ENCODE measurements at places on chromosomes 2 and 18. TPM values are rescaled to one million over a fixed set of nuclear protein-coding genes. Genes with fewer than 3 reads are reported as not detected.

DNA sequence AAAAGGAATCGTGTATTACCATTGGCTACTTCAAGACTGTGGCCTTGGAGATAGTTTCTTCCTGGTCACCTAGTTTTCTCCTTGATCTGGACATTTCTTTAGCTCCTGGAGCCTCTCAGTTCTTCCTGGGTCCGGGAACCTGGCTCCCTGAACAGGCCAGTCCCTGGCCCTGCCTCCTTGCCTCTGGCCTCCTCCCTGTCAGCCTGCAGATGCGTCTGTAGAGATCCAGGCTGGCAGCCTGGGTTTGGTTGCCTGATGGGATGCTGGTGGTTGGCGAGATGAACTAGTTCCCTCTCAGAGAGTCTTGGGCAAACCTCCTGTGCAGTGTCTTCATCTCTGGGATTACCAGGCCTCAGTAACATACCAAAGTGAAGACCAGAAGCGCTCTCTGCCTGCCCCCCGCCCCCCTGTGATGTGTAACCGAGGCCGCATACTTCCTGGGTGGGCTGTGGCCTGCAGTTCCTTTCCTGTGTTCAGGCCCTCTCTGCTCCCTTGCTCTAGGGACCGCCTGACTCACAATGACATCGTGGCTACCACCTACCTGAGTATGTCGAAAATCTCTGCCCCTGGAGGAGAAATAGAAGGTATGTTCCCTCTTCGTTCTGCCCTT, 85.4 kb downstream of the DYSF start:
- no peak for DNase-seq

DNA sequence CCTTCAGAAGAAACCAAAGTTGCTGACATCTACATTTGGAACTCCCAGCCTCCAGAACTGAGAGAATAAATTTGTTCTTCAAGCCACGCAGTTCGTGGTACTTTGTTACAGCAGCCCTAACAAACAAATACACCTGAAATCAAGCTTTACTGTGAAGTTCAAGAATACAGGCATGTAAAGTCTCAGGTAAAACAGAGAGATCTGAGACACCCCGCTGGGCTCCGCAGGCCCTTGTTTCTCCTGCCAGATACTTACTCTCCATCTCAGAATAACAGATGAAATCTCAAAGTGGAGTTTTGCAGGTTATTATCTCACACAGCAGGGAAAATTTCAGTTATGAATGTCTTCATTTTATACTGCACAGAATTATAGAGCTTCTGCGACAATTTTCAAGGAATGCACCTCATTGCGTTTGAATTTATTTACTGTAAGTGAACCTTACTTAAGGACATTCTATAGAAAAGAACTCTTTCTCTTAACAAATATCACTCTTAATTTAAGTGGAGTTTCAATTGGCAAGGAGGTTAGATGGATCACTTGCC, 492.4 kb upstream of the LRATD1 start:
- no peak for DNase-seq

DNA sequence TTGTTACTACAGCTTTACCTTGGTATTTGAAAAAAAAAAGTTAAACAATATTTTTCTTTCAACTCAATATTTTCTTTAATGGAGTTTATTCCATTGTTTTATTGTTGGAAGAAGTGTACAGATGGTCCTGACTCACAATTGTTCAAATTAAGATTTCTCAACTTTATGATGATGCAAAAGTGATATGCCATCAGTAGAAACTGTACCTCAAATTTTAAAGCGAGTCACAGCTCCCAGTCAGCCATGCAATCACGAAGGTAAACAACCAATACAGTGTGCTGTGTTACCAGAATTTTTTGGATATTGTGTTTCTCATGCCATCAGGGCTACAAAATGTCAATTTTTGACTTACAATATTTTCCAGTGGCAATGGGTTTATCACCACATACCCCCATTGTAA, 54.0 kb upstream of the COL5A2 start:
- no peak for DNase-seq

DNA sequence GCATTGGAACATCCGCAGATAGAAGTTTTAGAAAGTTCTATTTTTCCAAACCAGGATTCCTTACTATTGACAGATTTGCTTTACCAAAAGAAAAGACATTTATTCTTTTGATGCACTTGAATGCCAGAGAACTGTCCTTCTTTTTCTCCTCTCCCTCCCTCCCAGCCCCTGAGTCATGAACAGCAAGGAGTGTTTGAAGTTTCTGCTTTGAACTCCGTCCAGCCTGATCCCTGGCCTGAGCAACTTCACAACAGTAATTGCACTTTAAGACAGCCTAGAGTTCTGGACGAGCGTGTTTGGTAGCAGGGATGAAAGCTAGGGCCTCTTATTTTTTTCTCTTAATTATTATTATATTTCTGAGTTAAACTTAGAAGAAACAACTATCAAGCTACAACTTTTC, 33.6 kb downstream of the APCDD1 start:
- DNase-seq: no peak

DNA sequence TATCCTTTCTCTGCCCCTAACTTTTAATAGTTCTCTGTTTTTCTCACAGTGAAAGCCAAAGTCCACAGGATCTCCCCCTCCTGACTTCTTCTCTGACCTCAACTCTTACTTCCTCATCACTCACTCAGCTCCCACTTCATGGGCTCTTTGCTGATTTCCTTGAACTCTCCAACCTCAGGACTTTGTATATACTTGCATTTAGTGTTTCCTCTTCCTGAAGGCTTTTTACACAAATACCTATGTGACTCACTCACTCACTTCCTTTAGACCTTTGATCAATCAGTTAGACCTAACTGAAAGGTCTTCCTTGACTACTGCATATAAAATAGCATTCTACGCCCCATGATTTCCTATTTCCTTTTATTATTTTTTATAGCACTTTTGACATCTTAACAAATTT, 233.1 kb upstream of the MEX3C start:
- DNase-seq: no peak

GRCh38 chr2:138125306-138126288, 161.3 kb downstream of the HNMT start:
- no peak for DNase-seq

- no peak for DNase-seq
Observed at GRCh38 chr2:173130496-173131465, 55.1 kb downstream of the MAP3K20 start.

DNA sequence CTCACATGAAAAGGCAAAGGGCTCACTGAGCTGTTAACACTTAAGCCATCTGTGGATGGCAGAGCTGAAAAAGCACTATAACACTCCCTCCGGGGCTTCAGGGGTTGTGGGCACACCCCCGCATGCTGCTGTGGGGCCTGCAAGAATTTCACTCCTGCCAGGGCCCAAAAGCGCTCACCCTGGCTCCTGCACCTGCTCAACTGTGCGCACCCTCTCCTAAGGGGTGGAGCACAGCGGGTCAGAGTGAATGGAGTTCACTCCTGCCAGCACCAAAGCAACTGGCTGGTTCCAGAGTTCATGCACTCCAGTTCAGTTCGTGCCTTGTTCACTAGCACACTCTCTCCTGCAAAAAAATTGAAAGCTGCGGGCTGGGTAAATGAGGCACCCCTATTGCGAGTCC, 814.2 kb upstream of the SLC39A10 start:
- no peak for DNase-seq

GRCh38 chr2:65660340-65660739, 227.9 kb upstream of the SPRED2 start:
- DNase-seq: no peak

GRCh38 chr2:32039447-32040219, at the start of gene DPY30:
DPY30 (minus strand) TSS chr2:32039805; CDS start chr2:32039456, 349 bp downstream.
- DNase-seq: peak; percentile 89

The TRIP12 gene
- total RNA-seq: 117 TPM

DNA sequence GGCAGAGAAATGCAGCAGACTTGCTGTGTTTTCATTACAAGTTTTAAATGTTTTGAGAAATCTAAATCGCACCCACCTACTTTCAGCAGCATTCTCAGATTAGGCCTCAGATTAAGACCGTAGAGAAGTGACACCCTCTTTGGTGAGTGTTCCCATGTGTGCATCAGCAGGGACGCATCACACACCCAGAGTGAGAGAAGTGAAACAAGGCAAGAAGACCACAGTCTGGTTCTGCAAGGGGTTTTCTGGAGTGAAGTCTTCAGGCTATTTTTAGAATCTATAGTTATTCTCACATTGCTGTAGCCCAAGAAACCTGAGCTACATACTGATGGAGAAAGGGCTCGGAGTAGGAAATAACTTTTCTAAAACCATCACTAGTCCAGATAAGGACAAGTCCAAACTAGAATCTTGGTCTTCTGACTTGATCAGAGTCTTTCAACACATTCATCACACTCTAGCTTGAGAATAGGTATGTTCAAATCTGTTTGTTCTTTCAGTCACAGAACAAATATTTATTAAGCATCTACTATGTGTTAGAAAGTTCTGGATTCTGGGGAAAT, 1216.6 kb upstream of the PIK3C3 start:
- DNase-seq: no peak

- DNase-seq: no peak
Observed at GRCh38 chr2:176112375-176113302, 3.9 kb upstream of the HOXD10 start.

Data from NCI-H460 (cell line).